Activated CD8-positive, alpha-beta memory T cell treated with anti-CD3 and anti-CD28 coated beads for 24 hours (primary cell): ENCODE measurements at places on chromosomes 13 and 19.

- peak; percentile 21 for DNase-seq
Observed at GRCh38 chr13:95433537-95433936, 119.0 kb upstream of the CLDN10 start.

DNA sequence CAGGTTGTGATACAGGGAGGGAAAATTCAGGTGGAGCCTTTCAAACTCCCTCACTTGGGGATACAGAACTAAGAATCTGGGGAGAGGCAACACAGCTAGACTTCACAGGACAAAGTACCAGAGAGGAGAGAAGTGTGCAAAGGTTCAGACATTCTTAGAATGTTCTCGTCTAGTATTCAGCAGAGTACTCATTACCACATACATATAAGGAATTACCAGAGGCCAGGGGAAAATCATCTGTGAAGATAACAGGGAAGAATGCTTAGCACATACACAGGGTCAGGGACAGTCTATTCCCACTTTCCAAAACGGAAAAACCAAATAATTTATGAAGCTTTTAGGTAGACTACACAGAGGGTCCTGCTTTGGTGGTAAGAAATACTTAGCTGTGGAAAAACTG is 58.1 kb downstream of the TRPC4 start:
- DNase-seq = no peak

DNA sequence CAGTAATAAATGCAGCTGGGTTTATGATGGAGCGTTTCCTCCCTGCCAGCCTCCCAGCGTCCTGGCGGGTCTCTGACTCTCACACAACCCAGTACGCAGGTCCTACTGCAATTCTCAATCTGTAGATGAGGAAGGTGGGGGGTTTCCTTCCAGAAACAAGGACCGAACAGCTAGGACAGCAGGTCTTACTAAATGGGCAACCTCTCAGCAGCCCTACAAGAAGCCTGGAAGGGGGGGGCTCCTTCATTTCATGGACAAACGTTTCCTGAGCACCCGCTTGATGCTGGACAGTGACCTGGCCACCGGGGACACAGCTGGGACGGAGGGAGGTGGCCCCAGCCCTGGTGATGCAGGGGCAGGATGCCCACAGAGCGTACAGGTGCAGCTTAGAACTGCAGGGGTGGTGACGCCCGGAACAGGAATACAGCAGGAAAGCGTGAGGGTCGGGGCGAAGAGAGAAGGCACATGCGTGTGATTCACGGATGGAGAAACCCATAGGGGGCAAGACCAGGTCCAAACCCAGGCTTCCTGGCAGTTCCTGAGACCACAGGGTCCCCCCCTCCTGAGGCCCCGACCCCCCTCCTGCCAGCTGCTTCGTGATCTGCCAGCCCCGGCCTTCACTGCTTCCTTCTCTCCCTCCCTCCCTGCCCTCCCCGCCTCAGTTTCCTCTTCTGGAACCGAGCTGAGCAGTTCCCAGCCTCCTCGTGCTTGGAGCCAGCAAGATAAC is 732 bp upstream of the C2CD4C start:
- DNase-seq = no peak

DNA sequence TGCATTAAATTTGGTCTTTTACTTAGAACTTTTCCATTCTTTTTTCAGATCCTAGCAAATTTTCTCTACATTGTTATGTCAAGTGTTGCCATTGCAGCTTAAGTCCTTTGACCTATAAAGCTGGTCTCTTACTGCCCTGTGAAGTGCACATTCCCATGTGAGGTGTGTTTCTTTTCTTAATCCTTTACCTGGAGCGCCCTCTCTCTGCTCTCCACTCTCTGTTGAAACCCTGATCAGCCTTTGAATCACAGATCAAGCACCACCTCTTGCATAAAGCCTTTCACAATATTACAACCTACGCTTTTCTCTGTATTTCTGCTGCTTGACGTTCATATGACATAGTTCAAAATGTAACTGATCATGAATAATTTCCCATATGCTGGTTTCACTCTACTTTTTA is 84.8 kb downstream of the PCDH17 start:
- no peak for DNase-seq

- no peak for DNase-seq
Observed at GRCh38 chr13:112106478-112107141, 39.7 kb downstream of the SOX1 start.

- no peak for DNase-seq
Observed at GRCh38 chr13:33870046-33870668, 52.2 kb downstream of the RFC3 start.

DNA sequence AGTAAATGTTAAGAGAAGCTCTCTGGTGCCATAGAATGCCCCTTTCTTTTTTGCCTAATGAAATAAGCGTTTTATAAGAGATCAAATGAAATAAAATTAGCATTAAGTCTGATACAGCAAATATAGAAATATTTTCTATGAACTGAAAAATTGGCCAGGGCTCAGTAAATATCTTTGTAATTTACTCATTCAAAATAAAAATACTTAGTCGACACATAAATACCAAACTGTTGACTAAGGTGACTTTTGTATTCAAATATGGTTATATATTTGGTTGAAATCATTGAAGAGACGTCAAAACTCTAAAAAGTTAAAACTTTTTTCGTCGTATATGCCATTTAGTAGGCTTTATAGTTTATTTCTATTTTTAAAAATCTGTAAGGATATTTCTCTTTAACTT is 25.6 kb downstream of the IPO5 start:
- DNase-seq = no peak

DNA sequence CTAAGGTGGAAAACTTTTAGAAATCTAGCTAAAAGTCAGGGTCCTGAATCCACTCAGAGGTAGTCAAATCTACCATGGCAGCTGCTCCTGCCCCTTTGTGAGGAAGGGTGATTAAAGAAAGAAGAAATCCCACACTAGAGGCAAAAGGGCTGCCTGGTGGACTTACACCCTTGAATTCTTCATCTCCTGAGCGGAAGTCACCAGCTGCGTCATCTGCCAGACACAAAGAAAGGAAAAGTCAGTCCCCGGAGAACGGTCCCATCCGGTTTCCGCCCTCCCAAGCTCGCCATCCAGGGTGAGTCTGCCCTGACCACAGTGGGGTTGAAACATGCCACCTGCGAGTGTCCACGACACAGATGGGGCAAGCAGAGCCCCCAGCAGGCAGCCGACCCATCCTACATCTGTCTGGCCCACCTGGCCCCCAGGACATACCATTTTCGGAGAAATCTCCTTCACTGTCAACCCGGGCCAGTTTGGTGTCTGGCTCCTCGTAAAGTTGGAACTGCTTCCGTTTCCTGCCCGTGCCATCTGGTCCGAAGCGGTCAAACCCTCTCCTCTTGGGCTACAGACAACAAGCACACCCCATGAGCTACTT is 7.7 kb downstream of the AKAP8 start:
- DNase-seq = no peak

GRCh38 chr13:50685491-50685890 is 158.0 kb downstream of the DLEU7 start:
- DNase-seq = no peak

DNA sequence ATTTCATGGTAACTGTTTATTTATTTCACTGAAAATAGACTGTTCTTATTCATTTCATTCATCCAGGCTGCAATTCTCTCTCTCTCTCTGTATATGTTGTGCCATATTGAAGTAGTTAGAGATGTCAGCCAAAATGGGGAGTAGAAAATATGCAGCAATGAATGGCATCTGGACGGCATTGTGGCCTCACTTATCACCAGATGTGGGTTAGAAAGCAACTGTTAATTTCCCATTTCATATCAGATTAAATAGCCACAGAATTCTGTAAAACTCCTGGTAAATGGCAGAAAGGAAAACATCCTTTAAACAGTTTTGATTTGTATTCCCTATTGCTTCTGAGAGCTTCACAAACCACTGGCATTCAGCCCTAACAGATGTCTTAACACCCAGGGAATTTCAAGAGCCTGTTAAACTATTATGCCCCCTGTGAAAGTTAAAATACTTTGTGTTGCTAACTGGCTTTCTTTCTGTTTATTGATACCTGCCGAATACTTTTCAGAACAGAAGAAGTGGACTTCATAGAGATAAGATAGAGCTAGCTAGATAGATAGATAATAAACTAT is 1763.3 kb upstream of the MIR17HG start:
- no peak for DNase-seq

- DNase-seq = no peak
Observed at GRCh38 chr19:46825731-46826055, 25.0 kb downstream of the AP2S1 start.

- DNase-seq = no peak
Observed at GRCh38 chr19:19111136-19111835, 27.0 kb downstream of the TMEM161A start.

DNA sequence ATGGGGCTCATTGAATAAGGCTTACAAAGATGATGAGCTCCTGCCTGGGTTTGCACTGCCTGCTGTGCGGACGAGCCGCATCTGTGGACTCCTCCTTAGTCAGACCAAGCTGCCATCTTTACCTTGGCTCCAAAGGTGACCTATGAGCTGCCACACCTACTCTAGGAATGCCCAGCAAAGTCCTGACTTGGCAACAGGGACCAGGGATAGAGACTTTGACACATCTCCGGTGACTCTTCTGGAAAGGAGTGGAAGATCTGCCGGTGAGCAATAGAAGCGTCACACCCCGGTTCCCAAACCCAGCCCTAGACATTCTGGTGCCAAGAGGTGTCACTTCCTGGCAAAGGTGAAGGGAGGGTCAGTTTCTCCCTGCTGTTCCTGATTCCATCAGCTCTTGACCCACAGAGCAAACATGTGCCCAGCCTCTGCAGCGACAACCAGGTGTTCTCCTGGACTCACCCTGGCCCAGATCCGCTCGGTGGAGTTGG is 50.2 kb upstream of the GTF3A start:
- DNase-seq = no peak

DNA sequence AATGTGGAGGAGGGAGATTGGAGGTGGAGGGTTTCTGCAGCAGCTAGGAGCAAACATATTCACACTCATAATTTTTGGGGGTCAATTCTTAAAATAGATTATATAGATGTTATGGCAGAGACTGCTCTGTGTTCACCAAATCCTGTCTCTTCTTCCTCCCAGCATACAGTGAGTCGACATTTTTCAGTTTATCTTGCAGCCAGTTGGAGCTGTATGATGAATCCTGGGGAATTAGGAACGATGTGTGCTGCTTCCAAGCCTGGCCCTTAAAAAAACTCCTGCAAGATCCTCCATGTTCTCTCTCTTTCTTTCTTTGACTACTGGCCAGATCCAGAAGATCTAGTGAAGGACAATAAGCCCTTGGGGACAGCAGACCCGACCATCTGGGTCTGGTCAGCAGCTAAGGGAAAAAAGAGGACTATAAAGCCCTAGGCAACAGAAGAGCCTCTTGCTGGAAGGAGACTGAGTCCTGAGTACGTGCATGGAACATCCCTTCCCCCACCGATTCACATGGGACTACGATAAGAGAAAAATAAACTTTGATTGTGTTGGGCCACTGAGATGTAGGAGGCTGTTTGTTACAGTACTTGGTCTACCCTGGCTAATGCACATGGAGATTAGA is 55.8 kb upstream of the POMP start:
- no peak for DNase-seq

GRCh38 chr13:48775285-48775684 is 121.6 kb downstream of the CYSLTR2 start:
- DNase-seq = no peak

DNA sequence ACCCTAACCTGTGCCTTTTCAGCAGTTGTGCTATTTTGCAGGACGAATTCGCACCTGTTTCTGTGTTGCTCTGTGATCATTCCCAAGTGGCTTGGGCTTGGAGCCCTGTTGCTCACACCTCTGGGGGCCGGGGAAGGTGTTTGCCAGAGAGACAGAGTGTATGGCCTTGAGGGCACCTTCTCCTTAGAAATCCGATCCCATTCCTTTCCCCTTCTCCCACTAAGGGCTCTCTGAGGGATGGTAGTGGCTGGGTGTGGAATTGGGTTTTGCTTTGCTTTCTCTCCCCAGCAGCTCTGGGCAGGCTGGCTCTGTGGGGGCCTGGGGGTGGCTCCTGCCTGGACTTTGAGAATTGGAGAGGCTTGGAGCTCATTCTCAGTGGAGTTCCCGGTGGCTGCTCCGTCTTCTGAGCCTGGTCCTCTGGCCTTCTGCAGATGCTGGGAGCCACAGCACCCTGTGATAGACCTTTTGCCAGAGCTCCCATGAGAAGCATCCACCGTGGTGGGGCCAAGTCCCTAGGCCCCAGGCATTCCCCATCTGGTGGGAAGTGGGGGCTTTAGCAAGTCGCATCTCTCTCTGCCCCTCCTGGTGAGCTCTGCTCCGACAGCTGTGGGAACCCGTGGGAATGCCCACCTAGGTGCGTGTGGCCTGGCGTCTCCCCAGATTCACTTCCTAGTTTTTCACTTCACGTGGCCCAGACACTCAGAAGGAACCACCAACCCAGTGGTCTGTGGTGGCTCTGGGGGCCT is 26.1 kb downstream of the ATP11A start:
- no peak for DNase-seq

DNA sequence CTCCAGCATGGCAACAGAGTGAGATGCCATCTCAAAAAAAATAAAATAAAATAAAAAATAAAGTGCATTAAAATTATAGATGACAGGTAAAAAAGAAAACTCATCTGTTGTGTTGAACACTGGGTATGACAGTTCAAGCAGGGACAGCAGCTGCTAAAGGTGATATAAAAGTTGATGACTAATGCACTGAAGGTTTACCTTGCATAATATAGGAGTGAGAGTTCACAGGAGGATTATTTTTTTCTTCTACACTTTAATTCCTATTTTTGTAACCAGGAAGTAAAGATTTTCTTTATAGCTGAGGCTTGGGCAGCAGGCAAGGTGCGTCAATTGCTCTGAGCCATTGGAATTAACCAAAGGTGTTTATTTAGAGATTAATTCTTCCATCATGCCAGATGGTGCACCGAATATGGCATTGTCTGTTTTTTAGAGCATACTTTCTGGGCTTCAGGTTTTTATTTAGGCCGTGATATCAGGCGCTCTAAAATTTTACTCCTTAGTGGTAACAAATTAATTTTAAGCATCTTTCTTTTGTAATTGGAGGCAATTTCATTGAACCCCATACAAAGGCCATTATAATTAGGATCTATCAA is 337.0 kb upstream of the SLC10A2 start:
- DNase-seq = no peak

DNA sequence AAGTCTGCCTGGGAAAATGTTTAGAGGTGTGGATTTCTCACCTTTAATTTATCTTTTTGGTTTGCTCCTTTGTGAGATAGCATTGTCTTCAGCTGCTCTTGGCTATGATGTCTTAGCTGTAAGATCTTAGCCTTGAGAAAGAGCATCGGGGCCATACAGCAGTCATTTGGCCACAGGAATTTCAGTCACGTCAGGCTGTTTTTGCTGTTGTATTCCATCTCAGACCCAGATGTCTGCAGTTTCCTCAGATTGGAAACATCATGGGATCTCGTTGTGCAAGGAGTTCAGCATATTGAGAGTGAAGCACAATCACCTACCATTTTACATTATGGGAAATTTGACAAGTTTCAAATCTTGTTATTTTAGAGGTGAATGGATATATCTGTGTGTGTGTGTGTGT is 89.3 kb upstream of the C1QTNF9B start:
- no peak for DNase-seq
